Stimulated activated CD4-positive, alpha-beta T cell treated with anti-CD3 and anti-CD28 coated beads, Interleukin-2, amount 100 ng/mL, for 24 hours (primary cell): ENCODE measurements at places on chromosomes 3 and 15.

DNA sequence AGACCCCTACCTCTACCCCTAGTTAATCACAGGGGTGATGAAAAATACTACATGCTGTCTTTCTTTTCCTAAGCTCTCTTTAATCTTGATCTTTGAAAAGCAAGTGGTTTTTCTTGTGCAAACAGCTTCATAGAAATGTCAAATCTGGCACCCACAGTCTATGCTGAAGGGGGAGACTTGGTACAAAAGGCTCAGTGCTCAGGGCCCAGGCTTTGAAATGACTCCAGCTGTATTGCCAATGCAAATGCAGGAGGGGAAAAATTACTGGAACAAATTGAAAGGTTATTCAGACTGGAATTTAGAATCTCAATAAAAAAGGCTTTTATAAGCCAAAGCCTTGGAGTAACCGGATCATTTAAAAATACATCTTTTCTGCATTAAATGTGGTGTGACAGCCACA is 223.9 kb downstream of the LRTM1 start:
- DNase-seq = no peak

GRCh38 chr15:63938486-63939061 is 104.8 kb upstream of the HERC1 start:
- peak; percentile 25 for DNase-seq

- peak; percentile 36 for DNase-seq
These were observed 3.6 kb downstream of the PDIA3 start for GRCh38 chr15:43749690-43750345.

DNA sequence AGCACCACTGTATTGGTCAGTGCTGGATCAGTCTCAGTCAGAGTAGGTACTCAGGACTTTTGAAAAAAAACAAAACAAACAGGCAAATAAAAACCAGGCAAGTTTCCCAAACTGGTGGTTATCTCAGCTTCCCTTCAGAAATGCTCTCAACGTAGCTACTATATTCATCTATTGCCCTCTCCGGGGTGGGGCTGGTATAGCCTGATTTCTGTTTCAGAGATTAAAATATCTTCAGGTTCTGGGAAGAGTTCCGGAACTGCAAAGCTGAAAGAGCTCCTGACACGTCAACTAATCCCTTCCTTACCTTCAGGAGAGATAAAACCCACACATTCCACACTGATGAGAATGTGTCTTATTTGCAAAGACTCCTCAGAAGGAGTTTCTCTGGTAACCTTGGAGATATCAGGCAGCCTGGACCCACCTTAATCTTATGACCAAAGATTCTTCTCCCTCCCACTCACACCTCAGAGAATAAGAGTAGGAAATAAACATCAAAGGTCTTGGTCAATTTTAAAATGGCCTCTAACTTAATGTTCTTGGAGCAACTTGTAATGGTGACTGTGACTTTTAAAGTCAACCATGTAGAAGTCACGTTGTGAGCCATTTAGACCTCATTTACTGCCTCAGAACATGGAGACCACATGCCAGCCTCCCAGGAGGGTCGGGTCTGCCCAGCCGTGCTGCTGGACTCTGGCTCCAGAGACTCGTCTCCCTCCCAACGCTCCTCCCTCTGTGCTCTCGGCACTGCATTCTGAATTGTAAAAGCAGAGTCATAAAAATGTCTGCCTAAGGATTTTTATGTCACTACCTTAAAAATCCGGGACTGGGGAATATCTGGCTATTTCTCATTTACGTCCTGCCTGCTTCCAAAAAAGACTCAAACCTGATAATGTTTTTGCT is 53.8 kb downstream of the CDCP1 start:
- no peak for DNase-seq

GRCh38 chr15:33915571-33916407 is 52.5 kb upstream of the CHRM5 start:
- no peak for DNase-seq

DNA sequence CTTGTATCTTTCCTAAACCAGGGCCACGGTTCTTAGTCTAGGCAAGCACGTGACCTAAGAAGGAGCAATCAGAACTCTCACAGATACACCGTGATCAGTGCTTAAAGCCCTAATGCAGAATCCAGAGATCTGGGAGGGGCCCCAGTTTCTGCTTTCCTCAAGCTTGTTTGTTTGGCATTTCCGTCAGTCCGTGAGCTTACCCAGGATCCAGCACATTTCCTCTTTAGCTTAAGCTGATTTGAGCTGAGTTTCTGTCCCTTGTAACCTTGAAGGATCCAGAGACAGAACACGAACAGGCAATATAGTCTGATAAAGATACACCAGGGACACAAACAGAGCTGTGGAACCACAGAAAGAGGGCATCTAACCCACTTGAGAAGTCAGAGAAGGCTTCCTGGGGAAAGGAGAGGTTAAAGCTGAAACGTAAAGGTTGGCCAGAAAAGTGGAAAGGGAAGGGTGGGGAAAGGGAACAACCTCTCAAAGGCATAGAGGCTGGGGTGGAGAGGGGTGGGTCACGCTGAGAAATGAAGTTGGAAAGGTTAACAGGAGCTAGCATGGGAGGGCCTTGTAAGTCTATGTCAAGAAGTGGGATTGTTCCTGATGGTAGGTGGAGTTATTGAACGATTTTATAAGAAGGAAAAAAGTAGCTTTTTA is 42.1 kb upstream of the RARB start:
- no peak for DNase-seq

GRCh38 chr3:13149330-13150108 is 76.3 kb upstream of the IQSEC1 start:
- DNase-seq = no peak

DNA sequence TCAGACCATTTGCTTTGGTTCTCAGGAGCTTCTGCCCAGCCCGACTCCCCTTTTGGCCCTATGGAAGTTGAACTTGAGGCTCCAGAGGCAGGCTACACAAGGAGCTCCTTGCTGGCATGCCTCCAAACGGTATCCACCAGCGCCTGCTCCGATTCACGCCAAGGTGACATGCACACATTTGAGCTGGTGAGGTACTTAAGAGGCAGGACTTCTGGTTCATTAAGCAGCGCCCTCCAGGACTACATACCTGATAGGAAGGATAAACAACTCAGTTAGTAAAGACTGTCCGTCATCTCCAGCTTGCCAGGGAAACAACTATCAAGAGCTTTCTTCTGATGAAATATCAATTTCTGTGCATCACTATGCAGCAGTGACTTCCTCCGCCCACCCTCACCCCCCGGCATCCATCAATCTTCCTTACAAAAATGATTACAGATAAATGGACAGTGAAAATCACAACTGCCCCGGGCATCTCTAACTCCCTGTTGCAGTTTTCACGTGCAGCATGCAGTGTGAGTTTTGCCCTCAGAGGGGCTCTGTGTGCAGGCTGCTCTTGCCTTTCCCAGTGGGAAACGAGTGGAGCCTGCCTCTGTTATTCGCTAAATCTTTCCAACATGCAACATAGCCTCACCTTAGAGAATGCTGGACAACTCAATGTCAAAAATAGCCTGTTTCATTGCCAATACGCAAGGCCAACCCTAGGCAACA is 122.9 kb downstream of the ARRDC4 start:
- no peak for DNase-seq

DNA sequence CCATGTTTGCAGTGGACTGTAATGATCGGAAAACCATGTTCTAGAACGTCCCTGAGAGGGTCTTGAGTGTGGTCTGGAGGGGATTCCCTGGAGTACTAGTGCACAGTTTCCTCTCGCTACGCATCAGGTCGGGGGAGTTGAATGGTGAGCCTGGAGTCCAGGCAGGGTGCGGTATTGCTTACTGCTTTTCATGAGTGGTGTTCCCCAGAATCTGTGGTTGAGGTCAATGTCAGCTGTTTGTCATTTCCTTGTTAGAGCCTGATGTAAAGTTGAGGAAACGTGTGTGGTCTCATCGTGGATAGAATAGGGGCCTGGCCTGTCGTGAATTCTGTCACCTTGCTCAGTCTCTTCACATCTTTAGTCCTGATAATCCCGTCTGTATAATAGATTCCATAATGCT is 328.2 kb upstream of the LRRFIP2 start:
- no peak for DNase-seq

DNA sequence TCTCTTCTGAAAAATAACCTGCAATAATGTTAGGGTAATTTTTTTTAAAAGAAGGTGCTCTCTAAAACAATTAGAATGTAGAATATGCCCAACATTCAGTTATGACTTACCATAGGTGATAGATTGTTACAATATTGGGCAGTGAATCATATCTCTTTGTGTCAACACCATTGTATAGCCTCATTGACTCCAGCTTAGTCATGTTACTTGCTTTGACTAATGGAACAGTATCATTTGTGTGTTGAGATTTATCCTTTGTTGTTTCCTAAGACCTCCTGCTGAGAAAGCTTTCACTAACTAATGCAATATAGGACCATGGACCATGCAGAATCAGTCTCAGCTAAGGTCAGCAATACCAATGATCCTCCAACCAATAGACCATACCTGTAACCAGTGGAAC is 1106.4 kb downstream of the SI start:
- DNase-seq = no peak

DNA sequence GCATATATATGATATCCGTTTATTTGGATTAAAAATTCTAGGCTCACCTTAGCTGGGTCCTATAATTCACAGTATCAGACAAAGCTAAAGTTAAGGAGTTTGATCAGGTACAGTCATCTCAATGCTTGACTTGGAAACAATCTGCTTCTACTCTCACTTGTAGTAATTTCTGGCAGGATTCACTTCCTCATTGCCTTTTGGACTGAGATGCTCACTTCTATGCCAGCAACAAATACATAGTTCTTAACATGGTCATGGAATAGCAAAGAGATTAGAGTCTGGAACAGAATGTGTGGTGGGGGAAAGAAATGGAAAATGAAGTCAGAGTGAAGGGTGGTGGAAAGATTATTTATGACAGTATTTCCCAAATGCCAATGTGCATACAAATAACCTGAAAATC is 693.6 kb downstream of the CADM2 start:
- no peak for DNase-seq

- no peak for DNase-seq
These were observed 60.6 kb downstream of the CYP11A1 start for GRCh38 chr15:74306781-74307217.

DNA sequence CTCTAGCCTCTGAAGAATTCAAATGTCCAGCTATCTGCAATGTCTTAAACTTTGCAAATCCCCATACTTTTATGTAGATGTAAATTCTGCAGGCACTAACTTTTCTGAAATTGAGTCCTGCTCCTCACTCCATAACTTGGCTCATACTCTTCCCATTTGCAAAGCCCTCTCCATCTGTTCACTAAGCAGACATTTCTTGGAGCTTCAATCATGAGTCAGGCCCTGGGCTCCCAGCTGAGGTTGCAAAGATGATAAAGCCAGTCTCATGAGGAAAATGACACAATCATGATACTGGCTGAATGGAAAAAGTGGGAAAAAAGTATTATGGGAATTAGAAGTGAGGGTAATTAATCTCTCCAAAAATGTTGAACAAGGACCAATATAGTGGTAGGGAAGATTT is 507.6 kb downstream of the NR2F2 start:
- DNase-seq = no peak

DNA sequence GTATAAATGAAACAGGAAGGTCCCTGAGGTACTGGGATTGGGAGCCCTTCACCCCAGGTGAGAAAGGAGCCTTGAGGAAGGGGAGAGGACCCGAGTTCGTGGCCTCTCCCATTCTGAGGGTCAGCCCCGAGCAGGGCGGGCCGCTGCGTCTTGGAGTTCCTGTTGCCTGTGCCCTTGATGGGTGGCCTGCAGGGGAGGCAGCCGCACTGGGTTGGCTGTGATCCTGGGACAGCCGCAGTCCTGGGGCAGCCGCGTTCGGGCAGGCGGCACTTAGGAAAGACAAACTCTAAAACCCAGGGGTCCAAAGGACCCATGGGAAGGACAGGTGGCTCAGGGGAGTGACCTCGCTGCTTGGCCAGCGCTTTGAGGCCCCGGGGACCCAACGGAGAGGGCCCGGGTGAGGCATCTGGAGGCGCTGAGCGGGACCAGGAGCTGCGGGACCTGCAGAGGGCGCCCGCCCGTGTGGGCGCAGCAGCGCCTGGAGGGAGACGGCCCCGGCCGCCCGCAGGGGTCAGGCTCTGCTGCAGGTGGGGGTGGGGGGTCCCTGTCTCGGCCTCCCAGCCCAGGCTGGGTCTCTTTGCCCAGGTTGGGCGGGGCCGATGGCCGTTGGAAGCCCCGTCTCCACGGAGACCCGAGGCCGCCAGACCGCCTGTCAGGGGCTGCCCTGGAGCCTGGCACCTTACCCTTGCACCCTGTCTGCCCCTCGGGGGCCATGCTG is 65.1 kb downstream of the HMCES start:
- DNase-seq = peak; percentile 26

- DNase-seq = no peak
These were observed 625.5 kb downstream of the NAALADL2 start for GRCh38 chr3:175484666-175485065.

DNA sequence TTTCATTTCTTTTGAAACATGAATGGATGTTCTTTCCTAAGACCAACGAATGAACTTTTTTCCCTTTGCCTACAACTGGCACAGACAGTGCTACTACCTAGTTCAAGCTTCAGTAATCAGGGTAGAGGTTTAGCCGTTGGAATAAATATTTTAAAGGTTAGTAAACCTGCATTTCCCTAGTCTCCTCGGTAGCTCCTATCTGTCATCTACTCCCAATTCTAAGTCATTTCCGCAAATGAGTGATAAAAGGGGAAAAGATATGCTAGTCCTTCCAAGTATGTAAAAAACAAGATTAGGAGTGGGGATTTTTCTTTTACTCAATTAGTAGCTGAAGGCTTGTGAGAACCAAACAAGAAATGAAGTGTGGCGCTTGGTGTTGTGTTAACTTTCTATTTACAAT is 15.2 kb downstream of the SLTM start:
- no peak for DNase-seq

- DNase-seq = no peak
These were observed 77.5 kb upstream of the STRIT1 start for GRCh38 chr3:155370764-155371503.

GRCh38 chr3:147129665-147130064 is 276.7 kb downstream of the ZIC4 start:
- DNase-seq = no peak

DNA sequence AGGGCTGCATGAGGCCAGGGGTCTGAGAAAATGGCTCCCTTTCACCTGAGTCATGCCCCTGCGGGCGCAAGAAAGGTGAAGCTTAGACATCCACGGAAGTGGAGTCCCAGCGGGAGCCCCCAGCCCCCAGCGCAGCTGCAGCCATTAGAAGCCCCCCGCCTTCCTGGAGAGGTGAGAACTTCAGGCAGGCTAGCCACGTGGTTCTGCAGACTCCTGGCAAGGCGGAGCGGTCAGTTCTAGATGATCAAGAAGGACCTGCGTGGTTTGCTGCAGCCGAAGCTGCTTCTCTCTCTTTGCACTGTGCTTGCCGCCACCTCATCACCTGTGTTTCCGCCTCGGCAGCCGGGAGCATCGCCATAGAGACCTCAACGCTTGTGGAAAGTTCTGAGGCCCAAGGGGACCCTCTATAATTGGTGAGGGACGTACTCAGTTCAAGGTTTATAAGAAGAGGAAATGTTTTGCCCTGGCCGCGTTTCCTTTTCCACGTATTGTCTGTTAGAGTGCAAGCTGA is 15.8 kb upstream of the KCNMB3 start:
- no peak for DNase-seq

DNA sequence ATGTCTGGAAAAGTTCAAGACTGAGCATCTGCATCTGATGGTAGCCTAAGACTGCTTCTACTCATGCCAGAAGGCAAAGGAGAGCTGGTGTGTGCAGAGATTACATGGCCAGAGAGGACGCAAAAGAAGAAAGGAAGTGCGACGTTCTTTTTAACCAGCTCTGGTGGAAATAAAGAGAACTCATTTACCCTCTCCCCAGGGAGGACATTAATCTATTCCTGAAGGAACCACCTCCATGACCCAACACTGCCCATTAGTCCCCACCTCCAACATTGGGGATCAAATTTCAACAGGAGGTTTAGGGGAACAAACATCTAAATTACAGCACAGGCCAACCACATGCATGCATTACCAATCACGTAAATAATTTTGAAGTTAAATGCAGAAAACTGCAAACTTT is 1.5 kb upstream of the NCK1 start:
- no peak for DNase-seq
